ENCODE measurements at places on chromosomes 3 and 15. TPM values are rescaled to one million over a fixed set of nuclear protein-coding genes. Genes with fewer than 3 reads are reported as not detected.

GRCh38 chr3:12165909-12166308 lies 7.2 kb upstream of the TIMP4 start:
- no peak for DNase-seq
- no peaks in the 10 kb centered on the region for H3K36me3 ChIP-seq
- no peaks in the 10 kb centered on the region for H3K27me3 ChIP-seq
- H3K27ac ChIP-seq = no peak overlapping the region
- no peak overlapping the region for H3K4me3 ChIP-seq
- H3K4me1 ChIP-seq = no peaks in the 10 kb centered on the region

GRCh38 chr15:67744331-67745072 lies 80.8 kb upstream of the SKOR1 start:
- H3K36me3 ChIP-seq = no peaks in the 10 kb centered on the region
- H3K27ac ChIP-seq = no peak overlapping the region
- DNase-seq = no peak

DNA sequence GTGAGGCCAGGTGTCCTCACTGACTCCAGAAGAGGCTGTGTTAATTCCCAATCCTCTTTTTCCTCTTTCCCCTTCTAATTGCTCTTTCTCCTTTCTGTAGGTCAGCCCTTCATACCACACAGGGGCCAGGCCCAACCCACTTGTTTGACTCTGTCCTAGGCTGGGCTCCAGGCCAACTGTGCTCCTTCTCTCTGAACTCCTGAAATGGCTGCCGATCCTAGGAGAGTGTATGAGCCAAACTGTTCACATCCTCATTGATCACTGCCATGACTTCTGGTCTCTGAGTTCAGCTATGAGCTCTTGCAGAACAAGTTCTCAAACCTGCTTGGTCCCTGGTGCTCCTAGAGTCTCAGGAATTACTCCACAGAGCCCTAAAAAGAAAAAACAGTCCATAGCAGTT lies 145.1 kb downstream of the VGLL4 start:
- H3K27ac ChIP-seq = no peak overlapping the region
- H3K36me3 ChIP-seq = no peaks in the 10 kb centered on the region
- DNase-seq = no peak
- no peak overlapping the region for H3K4me3 ChIP-seq
- peaks cover 3% of the 10 kb centered on the region for H3K4me1 ChIP-seq

DNA sequence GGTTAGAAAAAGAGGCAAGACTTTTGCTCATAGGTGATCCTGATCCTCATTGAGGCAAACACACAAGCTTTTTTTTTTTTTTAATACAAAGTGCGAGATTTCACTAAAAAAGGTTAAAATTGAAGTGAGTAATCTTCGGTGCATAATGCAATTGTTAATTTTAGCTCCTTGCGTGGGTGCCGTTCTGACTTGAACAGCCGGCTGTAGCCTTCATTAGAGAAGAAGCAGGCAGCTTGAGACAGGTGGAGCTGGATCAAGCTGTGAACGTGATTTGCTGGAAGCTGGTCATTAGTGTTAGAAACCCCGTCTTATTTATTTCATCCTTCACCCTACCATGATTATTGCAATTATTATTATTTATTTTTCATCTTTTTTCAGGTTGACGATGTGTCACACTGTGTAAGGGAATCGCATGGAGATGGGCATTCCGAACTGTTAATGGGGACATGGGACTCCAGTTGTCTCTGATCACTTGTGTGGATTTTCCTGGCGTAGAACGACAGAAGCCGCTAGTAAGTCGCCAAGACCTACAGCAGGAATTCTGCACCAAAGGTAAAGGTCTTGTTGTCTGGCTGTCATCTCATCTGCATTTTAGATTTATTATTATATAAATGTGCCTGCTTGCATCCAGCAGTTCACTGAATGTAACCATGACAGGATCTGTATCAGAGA lies 40.2 kb downstream of the ARPP21 start:
- peaks cover 66% of the 10 kb centered on the region for H3K36me3 ChIP-seq
- no peak overlapping the region for H3K4me3 ChIP-seq
- H3K27ac ChIP-seq = no peak overlapping the region

- H3K4me3 ChIP-seq = no peak overlapping the region
- no peak overlapping the region for H3K27ac ChIP-seq
- H3K27me3 ChIP-seq = no peaks in the 10 kb centered on the region
Observed at GRCh38 chr3:117645561-117646242, 936.1 kb downstream of the TUSC7 start.

DNA sequence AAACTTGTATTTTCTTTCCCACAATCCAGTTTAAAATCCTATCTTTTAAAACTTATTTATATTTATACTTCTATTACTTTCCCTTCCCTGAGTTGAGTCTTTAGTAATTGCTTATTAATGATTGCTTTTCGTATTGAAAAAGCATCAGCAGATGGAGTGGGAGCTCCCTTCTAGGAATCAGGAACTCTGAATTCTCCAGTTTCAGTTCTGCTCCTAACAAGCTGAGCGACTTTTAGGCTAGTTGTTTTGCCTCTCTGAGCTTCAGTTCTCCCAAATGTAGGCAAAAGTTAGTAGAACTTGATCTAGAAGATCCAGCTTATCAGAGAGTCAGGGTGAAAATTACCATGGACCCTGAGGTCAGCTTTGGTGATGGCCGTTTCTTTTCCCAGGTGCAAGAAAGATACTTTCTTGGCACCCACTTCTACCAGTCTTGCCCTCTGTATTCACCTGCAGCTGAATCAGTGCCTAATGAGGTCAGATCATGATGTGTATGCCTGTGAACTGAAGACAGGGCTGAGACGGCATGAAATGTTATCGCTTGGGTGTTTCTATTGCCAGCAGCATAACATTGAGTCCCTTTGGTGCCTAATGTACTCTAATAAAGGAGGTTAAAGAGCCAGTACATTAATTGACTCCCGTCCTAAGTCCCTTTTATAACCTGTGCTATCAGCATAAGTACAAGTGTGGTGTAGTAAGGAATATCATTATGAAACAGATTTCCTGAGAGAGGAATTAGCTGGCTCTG lies 194.5 kb upstream of the TBC1D5 start:
- no peak for DNase-seq
- no peaks in the 10 kb centered on the region for H3K36me3 ChIP-seq
- H3K27me3 ChIP-seq = no peaks in the 10 kb centered on the region
- H3K27ac ChIP-seq = no peak overlapping the region
- peaks cover 18% of the 10 kb centered on the region for H3K4me1 ChIP-seq

The WNT7A gene
- under 0.01 TPM for total RNA-seq

The CHRFAM7A gene
- total RNA-seq = 0.38 TPM

The RBP2 gene
- total RNA-seq = 0.09 TPM

The SLC6A20 gene
- 0.42 TPM for total RNA-seq
